ENCODE measurements at places on chromosomes 4 and X. TPM values are rescaled to one million over a fixed set of nuclear protein-coding genes. Genes with fewer than 3 reads are reported as not detected.

DNA sequence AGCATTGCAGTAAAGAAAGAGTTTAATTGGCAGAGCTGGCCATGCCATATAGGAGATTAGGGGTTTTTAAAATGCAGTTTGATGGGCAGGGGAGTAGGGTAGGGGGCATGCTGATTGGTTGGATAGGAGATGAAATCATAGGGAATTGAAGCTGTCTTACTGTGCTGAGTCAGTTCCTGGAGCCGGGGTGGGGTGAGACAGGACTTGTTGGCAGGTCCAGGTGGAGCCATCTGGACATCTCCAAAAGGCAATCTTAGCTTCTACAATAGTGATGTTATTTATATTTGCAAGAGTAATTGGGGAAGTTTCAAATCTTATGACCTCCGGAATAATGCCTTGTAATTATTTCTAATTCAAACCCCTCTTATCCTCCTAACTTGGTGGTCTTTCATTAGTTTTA is 32.4 kb upstream of the PGM2 start:
- peak; percentile 55 for DNase-seq

Gene MRFAP1L1
- total RNA-seq: 43.3 TPM

Gene PDGFC
- 22.4 TPM for total RNA-seq

DNA sequence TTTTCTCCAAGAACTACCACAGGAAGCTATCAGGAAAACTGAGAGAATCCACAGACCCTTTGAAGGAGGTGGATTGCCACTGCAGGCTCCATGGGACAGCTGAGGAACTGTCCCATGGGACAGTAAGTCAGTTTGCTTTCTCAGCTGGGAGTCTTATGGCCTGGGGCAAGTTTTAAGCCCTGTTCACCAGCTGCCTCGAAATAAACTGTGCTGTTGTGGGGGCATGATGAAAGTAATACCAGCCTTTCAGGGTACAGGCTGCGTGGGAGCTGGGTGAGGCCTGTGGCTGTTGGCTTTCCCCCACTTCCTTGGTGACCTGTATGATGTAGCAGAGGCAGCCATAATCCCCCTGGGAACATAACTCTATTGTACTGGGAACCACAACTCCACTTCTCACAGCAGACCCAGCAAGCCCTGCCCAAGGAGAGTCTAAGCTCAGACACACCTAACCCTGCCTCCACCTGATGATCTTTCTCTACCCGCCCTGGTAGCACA is 452.1 kb downstream of the STPG2 start:
- DNase-seq: no peak

DNA sequence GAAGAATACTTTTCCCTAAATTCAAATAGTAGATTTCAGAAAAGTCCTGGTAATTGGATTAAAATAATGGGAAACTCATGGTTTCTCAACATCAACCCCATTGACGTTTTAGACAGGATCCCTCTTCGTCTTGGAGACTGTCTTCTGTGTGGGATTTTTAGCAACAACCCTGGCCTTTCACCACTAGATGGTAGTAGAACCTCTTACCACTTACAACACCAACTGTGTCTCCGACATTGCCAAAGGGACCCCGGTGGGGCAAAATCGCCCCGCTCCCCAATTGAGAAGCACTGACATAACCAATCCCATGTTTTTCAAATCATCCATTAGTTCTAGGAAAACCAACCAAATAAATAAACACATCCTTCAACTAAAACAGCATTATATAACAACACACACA is 16.9 kb upstream of the ANOS1 start:
- DNase-seq: no peak

GRCh38 chr4:25889589-25890503 is 24.2 kb upstream of the SMIM20 start:
- no peak for DNase-seq

GRCh38 chr4:186939226-186939625 is 215.6 kb upstream of the FAT1 start:
- no peak for DNase-seq

DNA sequence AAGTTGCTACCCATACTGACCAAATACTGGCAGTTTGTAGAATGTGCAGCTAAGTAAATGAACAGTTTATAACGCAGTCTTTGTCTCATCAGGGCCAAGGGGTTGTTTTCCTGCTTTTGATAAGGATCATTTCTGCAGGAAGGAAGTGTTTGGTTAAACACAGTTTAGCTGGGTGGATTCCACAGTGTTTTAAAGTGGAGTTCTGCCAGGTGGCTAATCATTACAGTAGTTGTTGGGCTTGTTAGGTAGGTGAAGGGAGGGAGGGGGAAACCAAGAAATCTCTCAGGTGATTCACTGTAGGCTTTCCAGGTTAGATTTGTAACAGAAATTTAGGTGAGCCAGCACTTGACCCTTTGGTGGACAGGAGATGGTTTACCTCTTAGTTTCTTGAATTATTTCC is 58.1 kb downstream of the FNIP2 start:
- DNase-seq: no peak

GRCh38 chrX:7414753-7415152 is 266.8 kb upstream of the PUDP start:
- DNase-seq: no peak

DNA sequence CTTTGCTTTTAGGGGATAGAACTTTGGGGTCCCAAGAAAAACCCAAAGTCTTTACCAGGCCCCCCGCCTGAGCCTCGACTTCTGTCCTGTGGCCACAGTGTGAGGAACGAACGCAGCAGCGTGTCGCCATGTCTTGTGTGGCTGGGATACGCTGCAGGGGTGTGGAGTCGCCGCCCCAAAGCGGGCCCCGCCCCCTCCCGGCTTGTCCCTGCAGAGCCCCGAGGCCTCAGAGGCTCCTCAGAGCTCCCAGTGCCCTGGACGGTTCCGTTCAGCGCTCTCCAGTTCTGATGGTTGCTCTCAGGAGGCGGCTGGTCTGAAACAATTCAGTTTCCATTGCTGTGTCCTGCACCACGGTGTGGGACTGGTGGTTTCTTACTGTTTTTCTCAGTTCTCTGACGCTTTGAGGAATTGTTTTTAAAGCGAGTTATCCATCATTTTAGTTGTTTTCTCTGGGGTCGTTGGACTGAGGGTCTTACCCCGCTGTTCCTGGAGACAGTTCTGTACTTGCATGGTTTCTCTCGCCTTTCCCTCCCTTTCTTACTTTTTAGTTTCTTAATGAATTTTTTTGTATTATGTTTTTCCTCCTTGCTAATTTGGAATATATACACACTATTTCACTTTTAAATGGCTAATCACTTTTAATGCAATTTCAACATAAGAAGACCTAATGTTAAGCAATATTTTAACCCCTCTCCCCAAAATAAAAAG is 1.6 kb upstream of the IDUA start:
- no peak for DNase-seq

- DNase-seq: no peak
These were observed 29.3 kb upstream of the BCOR start for GRCh38 chrX:40127052-40127451.

Gene PLS3
- 354 TPM for total RNA-seq

DNA sequence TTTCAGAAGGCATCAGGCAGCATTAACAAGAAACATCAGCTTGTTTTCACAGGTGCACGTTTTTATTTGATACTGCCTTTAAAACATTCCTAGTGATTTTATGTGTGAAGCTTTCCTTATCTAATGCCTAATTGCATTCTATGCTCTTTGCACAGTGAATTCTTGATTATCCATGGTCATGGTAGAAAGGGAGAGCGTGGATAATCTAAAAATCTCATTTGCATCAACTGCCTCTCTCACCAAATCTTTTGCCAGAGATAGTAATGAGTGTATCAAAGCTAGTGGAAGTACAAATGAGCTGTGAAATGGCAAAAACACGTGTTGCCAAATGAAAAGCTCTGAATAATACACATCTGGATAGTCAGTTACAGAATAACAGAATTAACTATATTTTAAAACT is 170.5 kb downstream of the NAA11 start:
- DNase-seq: no peak

DNA sequence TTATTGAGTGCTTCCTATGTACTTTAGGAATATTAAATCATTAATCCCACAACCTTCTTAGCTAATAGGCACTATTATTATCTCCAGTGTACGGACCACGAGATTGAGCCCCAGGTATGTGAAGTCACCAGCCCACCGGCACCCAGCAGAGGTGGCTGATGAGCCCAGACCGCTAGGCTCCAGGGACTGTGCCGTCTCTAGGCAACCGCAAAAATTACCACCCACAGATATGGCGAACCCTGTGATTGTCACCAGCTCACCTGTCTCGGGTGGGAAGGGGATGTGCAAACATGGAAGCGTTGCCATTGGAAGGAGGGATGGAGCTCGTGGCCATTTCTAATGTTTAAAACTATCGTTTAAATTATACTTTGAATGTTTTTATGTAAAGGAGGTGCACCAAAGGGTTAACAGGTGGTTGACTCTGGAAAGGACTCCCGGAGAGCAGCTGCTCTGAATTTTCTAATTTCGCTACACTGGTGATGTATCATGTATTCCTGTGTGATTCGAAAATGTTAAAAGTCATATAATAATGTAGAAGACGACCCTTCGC is 21.0 kb upstream of the JAKMIP1 start:
- DNase-seq: no peak

- DNase-seq: no peak
These were observed 239.0 kb upstream of the HTR2C start for GRCh38 chrX:114344756-114345349.

GRCh38 chr4:15665753-15666365 is 10.7 kb upstream of the FBXL5 start:
- no peak for DNase-seq

GRCh38 chrX:40835526-40835925 is 100.2 kb upstream of the MED14 start:
- no peak for DNase-seq

Gene ARSJ
- total RNA-seq: 23.5 TPM

Gene NAP1L3
- total RNA-seq: 3.2 TPM

GRCh38 chrX:153926858-153927671 is 1.0 kb upstream of the ARHGAP4 start:
- peak; percentile 17 for DNase-seq

GRCh38 chr4:72302981-72303704 is 265.9 kb downstream of the ADAMTS3 start:
- DNase-seq: no peak

Gene ODAPH
- not detected for total RNA-seq

DNA sequence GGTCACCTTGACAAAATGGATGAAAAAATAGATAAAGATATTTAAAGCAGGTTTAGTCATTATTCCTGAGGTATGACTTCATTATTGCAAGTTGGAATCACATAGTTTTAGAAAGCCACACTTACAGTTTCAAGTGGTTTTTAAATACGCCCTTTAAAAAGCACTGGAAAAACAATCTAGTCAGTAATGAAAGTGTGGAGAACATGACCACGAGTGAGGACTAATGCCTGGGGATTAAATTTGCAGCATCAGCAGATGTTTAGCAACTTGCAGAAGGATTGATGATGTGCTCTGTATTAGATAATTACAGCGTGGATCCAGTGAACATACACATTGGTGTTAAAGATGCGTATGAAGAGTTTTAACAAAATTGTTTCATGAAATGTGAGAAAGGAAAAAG is 5.9 kb downstream of the SPARCL1 start:
- DNase-seq: no peak

- DNase-seq: no peak
These were observed 456.9 kb downstream of the CCSER1 start for GRCh38 chr4:90584051-90584450.

GRCh38 chr4:152696764-152697261 is 17.0 kb upstream of the TMEM154 start:
- no peak for DNase-seq

GRCh38 chr4:83146841-83147240 is 32.3 kb upstream of the PLAC8 start:
- no peak for DNase-seq

Gene EVC2
- 4.1 TPM for total RNA-seq

DNA sequence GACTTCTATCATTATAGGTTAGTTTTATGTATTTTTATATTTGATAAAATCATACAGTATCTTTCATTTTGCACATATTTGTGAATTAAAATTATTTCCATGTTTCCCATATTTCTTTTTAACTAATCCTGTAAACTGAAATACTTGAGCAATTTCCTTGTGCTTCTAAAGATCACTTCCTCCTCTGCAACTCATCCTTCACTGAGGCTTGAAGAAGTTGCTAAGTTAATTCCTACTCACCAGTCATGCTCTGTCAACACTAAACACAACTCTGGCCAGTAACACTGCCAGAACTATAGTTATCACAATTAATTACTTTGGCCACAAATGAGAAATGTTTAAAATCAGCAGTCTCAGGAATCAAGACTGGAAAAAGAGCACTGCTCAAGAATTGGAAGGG is 6.7 kb downstream of the SPATA4 start:
- DNase-seq: no peak

- no peak for DNase-seq
These were observed 1756.9 kb upstream of the TENM3 start for GRCh38 chr4:180486342-180486741.

Gene TMEM128
- 21.9 TPM for total RNA-seq

GRCh38 chr4:19650903-19651864 is 600.5 kb upstream of the SLIT2 start:
- no peak for DNase-seq

All from left lung (tissue), 14 donors.